ENCODE measurements at places on chromosomes 12 and 14. TPM values are rescaled to one million over a fixed set of nuclear protein-coding genes. Genes with fewer than 3 reads are reported as not detected.
A peak's percentile ranks its signal among the peaks of the same experiment; 100 is the strongest.

Gene KRT79
- total RNA-seq = not detected

Gene KIF26A
- total RNA-seq = not detected

Gene PPP1R36
- 1.0 TPM for total RNA-seq

Gene ADAM21
- total RNA-seq = not detected

Gene SNAPC1
- total RNA-seq = 2.2 TPM

Gene NID2
- 0.80 TPM for total RNA-seq

Gene KRT3
- not detected for total RNA-seq

Gene ISM2
- total RNA-seq = not detected

DNA sequence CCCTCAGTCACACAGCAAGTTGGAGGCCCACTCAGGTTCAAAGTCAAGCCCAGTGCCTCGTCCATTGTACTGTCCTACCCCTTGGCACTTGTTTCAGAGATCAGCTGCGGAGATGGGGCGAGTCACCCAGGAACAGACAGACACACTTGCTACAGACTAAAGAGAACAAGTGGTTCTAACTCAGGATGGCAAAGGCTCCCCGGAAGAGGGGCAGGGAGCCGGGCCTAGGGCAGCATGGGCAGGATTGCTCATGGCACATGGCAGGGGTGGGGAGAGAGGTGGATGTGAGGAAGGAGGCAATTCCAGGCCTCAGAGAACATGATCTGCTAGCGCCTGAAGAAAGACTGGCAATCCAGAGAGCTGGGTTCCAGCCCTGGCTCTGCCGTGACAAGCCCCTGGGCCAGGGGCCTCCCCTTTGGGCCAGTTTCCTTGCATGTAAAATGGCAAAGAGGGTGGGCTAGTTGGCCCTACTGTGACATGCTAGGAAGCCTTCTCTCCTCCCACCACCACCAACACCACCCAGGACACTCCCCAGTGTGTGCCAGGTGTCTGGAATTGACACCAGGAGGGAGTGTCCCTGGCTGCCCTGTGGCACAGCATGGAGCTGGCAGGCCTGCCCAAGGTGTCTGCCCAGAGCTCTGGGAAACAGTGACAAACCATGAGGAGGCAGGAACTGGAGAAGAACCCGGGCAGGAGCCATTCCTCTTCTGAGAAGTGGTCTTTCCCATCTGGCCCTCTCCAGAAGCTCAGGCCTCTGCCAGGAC, 24.0 kb upstream of the IRF2BPL start:
- DNase-seq = no peak
- no peaks in the 10 kb centered on the region for H3K27me3 ChIP-seq
- no peak overlapping the region for H3K4me3 ChIP-seq
- no peaks in the 10 kb centered on the region for H3K36me3 ChIP-seq
- peaks cover 10% of the 10 kb centered on the region for H3K4me1 ChIP-seq

DNA sequence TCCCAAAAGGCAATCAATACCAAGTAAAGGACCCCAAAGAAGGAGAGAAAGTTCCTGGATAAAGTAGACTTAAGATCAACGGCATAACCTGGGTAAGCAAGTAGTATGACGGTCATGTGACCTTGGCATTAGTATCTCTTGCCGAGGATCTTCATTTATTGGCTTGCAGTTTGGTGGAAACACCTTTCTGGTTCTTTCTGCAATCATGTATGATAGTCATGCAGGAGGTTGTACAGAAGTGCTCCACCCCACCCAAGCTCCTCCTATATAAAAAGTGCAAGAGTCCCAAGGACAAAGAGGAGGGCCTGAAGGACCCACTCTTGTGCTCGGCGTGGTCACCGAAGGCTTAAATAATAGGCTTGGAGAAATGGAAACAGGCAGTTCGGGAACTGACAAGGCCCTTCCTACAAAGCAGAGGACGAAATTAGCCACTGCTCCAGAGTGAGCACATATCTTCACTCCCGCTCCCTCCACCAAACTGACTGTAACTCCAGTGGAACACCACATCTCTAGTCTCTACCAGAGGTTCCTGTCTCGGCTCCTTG, 750 bp downstream of the CS start:
- peaks cover 5% of the 10 kb centered on the region for H3K36me3 ChIP-seq
- no peaks in the 10 kb centered on the region for H3K27me3 ChIP-seq
- peak overlapping the region; percentile 88 for H3K27ac ChIP-seq
- DNase-seq = peak; percentile 62
- H3K4me1 ChIP-seq = peaks cover 34% of the 10 kb centered on the region

DNA sequence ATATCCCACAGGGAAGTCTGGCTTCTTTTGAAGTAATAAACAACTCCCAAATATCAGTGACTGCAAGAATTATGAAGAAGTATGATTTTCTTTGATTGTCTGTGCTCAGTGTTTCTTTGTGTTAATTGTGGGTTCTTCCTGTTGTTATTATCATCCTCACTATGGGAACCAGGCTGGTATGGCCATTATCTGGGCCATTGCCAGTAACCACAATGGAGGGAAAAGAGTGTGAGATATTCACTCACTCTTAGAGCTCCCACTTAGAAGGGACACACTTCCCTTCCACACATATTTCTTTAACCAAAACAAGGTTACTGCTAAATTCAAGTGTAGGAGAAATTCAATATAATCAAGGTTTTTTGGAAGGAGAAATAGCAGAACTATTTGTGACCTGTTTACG, 503.7 kb downstream of the SLC6A15 start:
- no peak overlapping the region for H3K27ac ChIP-seq
- no peaks in the 10 kb centered on the region for H3K27me3 ChIP-seq
- no peaks in the 10 kb centered on the region for H3K4me1 ChIP-seq

DNA sequence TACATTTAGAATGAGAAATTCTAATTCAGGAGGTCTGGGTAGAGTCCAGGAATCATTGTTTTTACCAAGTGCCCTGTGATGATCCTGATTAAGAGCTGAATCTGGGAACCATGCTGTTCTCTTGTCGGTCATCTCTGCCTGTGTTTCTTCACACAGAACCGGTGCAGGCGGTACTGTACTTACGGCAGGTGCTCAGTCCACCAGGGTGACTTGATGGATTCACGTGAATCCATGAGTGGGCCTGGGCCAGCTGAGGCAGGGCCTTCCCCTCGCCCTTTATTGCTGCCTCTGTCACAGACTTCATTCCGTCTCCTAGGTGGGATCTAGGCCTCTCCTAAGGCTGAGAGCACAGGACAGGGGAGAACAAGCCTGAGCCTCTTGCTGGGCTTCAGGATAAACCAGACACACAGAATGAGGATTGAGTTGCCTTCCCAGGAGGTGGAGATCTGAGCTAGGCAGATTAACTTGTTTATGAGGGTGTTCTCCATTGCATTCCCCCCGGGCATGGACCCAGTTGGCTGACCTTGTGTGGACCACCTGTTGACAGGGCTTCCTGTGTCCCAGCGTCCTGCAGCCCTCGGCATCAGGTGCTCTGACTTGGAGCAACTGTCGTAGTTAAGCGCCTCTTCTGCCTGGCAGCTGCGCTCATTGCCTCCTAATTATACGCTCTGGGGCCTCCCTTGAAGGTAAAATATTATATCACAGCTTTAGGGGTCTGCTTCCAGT, 42.1 kb downstream of the B4GALNT3 start:
- peaks cover 7% of the 10 kb centered on the region for H3K4me1 ChIP-seq
- H3K27me3 ChIP-seq = no peaks in the 10 kb centered on the region
- H3K4me3 ChIP-seq = no peak overlapping the region
- DNase-seq = no peak

DNA sequence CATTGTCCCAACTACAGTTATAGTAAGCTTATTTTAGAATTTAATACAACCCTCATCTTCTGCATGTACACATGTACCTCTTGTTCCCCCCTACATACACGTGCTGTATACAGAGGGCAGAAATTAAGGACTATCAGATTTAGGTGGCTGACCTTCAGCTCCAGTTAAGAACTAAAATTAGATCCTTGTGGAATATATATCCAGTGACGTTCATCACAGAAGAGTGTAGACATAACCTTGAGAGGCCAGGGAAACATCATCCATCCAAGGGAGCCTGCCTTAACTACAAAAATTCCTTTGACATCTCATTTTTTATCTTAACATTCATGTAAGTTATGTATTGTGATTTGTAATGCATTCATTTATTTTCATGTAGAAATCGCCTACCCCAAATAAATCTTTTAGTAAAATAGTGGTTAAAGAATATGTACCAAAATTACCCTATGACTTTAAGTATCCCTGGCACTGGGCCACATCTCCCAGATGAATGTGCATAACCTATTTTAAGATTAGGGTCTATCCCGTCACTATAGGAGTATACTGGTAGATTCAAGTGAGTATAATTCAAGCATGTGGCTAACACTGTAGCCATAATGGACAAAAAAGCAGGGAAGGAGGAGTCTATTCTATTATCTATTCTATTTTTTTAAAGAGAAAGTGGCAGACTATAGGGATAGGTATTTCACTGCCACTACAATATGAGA, 27.5 kb downstream of the RIC8B start:
- no peak for DNase-seq
- no peak overlapping the region for H3K4me3 ChIP-seq
- H3K4me1 ChIP-seq = no peaks in the 10 kb centered on the region
- no peaks in the 10 kb centered on the region for H3K27me3 ChIP-seq

DNA sequence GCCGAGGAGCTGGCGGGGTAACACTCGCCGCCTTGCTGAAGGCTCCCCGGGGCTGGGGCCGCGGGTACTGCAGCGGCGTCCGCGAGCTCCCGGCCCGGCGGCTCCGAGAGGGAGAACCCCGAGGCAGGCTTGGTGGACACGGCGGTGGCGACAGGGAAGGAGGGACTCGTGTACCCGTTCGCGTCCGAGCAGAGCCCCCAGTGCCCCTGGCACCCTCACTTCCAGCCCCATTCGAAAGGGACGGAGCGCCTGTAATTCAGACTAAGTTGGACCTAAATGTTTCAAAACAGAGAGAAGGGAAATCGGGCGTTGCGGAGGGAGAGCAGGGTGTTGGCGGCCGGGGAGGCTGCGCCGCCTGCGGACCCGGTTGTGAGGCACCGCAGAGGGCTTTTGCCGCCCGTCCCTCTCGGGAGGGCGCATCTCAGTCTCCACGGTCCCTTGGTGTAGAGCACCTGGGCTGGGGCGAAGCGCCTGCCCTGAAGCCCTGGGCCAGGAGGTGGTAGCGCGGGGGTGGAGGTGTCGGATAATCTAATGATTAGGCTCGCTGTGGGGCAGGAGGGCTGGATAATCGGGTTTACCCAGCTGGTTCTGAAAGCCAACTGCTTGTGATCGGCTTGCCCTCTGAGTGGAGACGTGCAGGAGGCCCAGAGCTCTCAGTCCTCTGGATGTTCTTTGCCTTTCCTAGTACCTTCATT, 771 bp downstream of the DAAM1 start:
- H3K27ac ChIP-seq = peak overlapping the region; percentile 96
- peak; percentile 48 for DNase-seq
- peaks cover 4% of the 10 kb centered on the region for H3K27me3 ChIP-seq

DNA sequence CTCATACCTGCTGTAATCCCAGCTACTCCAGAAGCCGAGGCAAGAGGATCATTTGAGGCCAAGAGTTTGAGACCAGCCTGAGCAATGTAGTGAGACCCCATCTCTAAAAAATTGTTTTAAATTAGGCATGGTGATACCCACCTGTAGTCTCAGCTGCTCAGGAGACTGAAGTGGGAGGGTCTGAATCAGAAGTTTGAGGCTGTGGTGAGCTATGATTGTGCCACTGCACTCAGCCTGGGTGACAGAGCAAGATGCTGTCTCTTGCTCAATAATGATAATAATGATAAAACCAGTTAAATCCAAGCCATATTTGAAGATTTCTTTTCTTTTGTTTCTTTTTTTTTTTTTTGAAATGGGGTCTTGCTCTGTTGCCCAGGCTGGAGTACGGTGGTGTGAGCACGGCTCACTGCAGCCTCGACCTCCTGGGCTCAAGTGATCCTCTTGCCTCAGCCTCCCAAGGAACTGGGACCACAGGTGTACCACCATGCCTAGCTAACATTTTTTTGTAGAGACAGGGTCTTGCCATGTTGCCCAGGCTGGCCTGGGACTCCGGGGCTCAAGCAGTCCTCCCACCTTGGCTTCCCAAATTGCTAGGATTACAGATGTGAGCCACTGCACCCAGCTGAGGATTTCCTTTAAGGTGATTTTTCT, 12.8 kb downstream of the PSMA6 start:
- no peak overlapping the region for H3K4me3 ChIP-seq
- no peak for DNase-seq
- H3K27ac ChIP-seq = no peak overlapping the region
- peaks cover 20% of the 10 kb centered on the region for H3K36me3 ChIP-seq
- peaks cover 17% of the 10 kb centered on the region for H3K4me1 ChIP-seq

DNA sequence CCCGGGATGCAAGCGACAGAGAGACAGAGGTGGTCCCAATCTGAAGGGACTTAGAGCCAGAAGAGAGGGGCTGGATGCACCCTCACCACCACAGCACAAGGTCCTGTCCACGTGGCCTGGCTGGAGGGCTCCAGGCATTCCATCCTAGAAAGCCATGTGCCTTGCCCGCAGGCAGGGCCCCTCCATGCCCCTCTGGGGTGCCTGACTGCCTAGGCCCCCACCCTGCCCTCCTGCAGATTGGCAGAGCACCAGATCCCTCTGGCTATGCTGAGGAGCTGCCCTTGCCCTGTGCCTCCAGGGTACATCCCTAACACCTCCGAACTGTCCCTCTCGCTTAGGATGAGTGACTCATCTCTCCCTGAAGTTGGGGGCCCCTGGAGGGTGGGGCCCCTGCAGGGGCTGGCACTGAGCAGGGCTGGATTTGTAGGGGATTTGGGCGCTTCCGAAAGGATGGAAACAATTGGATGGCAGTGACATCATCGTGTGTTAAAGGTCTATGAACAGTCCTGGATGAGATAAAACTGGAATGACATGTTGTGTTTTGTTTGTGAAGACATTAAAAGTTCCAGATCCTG, 50.9 kb downstream of the CHGA start:
- no peaks in the 10 kb centered on the region for H3K27me3 ChIP-seq
- H3K27ac ChIP-seq = no peak overlapping the region
- no peak for DNase-seq
- no peak overlapping the region for H3K4me3 ChIP-seq
- H3K4me1 ChIP-seq = no peaks in the 10 kb centered on the region

DNA sequence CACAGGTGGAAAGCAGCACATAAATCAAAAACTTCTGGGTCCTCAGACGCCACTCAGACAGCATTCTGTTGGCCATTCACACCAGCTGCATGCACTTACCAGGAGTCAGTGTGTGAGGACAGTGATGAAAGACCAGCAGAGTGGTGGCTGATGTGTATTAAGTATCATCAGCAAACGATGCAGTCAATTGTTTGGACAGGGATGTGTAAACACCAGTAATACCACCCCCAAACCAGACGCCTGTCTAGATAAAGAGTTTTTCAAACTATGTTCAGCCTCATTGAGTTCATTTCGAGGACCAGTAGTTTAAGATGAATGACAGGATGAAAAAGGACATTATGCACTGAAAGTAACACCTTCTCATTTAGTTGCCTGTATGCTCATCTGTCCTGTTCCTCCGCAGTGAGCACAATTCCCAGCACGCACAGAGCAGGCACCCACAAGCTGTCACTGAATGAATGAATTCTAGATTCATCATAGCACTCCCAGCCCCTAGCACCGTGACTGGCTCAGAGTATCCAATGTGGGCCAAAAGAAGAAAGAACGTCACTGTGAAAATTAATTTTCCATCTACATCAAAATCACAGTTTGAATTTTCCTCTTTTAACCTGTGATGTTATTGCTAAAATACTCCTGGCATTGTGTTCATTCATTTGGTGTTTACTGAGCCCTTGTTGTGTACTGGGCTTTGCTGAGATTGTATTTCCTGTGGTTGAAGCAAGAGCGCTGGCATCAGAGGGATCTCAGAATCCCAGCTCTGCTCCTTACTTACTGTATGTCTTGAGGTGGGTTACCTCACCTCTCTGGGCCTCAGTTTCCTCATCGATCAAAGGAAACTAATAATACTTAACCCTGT, 124.8 kb upstream of the NOS1 start:
- no peak overlapping the region for H3K27ac ChIP-seq
- no peaks in the 10 kb centered on the region for H3K27me3 ChIP-seq
- H3K4me3 ChIP-seq = no peak overlapping the region
- H3K4me1 ChIP-seq = no peaks in the 10 kb centered on the region
- no peak for DNase-seq

- H3K27me3 ChIP-seq = no peaks in the 10 kb centered on the region
- peaks cover 6% of the 10 kb centered on the region for H3K4me1 ChIP-seq
- H3K27ac ChIP-seq = no peak overlapping the region
- no peak overlapping the region for H3K4me3 ChIP-seq
Measured at GRCh38 chr14:64636208-64636979, 67.8 kb upstream of the PLEKHG3 start.

Data from natural killer cell (primary cell).